ENCODE measurements at places on chromosomes 11 and 22. TPM values are rescaled to one million over a fixed set of nuclear protein-coding genes. Genes with fewer than 3 reads are reported as not detected.
A peak's percentile ranks its signal among the peaks of the same experiment; 100 is the strongest.

- DNase-seq = peak; percentile 79
These were observed at the start of gene SCN3B for GRCh38 chr11:123654566-123655081. SCN3B (minus strand) TSS chr11:123654624; CDS start chr11:123653801, 823 bp downstream.

The OSM gene
- total RNA-seq = not detected

- DNase-seq = no peak
These were observed 271.8 kb upstream of the MTNR1B start for GRCh38 chr11:92697461-92698312.

DNA sequence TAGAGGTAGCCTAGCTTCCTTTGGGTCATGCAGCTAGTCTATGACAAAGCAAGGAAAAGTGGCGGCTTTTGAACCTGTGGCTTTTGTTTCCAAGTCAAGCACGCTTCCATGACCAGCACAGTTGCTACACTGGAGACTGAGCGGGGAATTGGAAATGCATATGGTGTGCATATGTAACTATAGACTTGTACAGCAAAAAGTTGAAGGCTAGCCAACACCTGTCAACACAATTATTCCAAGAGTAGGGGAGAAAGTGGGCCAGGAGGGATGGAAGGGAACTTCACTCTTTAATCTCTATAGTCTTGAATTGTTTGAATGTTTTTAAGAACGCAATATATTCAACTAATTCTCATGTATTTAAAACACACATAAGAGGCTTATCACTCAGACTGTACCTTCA lies 218.5 kb upstream of the CADM1 start:
- no peak for DNase-seq

GRCh38 chr11:134228625-134229024 lies 4.2 kb downstream of the VPS26B start:
- no peak for DNase-seq

DNA sequence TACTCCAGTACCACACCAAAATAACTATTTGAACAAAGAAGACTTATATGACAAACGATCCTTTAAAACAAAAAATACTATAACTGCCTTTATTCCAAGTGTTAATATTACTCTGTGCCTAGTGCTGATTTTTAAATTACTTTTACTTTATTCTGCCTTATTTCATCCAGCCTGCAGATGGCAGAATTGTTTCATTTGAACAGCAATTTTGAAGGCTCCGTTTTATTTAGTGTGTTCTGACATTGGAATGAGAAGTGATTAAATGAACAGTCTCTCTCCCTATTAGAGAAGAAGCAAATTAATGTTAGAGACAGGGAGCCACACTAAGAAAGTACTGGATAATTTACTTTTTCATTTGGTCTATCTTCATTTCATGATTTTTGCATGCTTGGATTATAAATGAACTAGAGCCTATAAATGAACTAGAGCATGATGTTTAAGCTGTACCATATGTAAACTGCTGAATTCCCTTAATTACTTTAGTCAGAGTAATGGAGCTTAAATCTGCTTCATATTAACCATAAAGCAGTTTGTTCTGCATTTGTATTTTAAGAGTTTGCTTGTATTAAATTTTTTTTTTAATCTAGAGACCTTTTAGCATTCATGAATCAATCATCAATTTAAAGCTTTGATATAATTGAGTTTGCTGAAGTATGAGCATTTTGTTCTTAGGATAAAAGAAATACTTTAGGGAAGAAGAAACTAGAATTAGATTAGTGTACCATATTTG lies 9.8 kb downstream of the PDHX start:
- DNase-seq = peak; percentile 71

GRCh38 chr11:73716153-73717056 lies 44.5 kb downstream of the RAB6A start:
- DNase-seq = peak; percentile 15

Measured in dermis blood vessel endothelial cell (primary cell).